ENCODE measurements at places on chromosomes 1 and 21.

- DNase-seq = no peak
Observed at GRCh38 chr21:42316891-42317290, 1.7 kb upstream of the TFF3 start.

GRCh38 chr1:109969146-109969829, 15.3 kb upstream of the AHCYL1 start:
- no peak for DNase-seq

DNA sequence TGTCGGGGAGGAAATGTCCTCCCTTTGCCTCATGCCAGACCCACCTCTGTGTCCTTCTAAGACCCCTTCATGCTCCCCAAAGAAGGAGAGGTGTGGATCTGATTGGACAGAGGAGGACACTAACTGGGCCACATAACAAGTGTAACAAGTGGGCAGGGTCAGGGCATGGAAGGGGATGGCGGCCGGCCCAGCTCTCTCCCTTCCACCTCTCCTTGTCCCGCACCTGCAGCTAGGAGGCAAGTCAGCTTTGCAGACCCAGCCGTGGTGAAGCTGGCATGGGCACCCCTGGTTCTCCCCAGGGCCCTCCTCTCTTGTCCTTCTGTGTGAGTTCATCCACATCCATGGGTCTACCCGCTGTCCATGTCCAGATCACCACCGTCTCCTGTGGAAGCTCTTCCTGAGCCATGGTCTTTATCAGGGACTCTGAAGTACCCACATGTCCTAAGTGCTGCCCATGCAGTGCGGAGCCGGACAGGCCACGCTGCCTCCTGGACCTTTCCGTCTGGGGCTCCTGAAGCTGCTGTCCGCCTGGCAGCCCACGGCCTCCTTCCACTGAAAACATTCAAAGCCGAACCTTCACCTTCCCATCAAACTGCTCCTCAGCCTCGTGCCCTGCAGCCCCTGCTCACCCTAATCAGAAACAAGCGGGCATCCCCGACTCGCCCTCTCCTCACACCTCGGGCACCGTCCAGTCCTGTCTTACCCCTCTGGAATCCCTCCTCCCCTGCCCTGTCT, 460.5 kb downstream of the PTPRU start:
- no peak for DNase-seq

DNA sequence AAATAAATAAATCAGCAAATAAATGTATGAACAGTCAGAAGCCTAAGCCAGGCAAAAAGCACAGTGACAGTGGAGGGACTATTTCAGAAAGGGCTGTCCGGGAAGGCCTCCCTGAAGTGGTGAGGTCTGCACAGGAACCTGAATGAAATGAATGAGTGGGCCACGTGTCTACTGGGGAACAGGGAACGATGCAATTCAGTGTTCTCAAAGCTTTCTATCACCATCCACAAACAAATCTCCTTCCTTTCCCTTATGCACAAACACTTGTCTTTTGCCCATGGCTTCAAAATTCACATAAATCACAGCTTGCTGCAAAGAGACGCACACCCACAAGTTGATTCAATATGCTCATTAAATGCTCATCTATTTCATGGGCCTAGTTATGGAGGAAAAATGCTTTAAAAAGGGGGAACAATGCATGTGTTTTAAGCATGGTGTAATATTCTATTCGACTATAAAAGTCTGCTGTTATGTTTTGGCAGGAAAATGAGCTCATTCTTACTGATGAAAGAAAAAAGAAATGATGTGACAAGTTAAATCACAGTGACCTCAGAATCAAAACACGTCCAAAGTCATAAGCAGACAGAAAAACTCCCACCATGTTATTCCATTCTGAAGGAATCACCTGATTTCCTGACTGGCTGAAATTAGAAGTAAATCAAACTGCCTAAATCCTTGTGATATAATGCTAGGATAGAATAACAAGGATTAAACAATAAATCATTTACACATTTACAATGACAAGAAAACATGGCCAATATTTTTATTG, 21.6 kb downstream of the URB1 start:
- no peak for DNase-seq

GRCh38 chr1:208227366-208227765, 16.8 kb downstream of the PLXNA2 start:
- DNase-seq = no peak

DNA sequence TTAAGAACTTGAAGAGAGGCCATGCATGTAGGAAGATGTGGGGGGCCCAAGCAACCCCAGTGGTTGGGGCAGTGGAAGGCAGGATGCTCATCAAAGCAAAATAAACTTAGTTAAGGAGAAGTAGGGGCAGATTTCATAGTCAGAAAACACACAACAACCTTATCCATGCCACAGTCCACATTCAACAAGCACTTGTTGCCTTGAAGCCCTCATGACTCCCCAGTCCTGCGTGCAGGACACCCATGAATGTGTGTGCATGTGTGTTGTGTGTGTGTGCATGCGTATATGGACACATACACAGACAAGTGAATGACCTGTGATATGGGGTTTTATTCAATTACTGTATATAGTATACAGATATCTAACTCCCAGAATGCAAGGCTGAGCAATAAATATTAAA, 186.9 kb downstream of the PSMG1 start:
- no peak for DNase-seq

GRCh38 chr1:58162952-58163550, 383.5 kb downstream of the OMA1 start:
- no peak for DNase-seq

GRCh38 chr1:65681096-65681495, 111.6 kb upstream of the PDE4B start:
- no peak for DNase-seq

DNA sequence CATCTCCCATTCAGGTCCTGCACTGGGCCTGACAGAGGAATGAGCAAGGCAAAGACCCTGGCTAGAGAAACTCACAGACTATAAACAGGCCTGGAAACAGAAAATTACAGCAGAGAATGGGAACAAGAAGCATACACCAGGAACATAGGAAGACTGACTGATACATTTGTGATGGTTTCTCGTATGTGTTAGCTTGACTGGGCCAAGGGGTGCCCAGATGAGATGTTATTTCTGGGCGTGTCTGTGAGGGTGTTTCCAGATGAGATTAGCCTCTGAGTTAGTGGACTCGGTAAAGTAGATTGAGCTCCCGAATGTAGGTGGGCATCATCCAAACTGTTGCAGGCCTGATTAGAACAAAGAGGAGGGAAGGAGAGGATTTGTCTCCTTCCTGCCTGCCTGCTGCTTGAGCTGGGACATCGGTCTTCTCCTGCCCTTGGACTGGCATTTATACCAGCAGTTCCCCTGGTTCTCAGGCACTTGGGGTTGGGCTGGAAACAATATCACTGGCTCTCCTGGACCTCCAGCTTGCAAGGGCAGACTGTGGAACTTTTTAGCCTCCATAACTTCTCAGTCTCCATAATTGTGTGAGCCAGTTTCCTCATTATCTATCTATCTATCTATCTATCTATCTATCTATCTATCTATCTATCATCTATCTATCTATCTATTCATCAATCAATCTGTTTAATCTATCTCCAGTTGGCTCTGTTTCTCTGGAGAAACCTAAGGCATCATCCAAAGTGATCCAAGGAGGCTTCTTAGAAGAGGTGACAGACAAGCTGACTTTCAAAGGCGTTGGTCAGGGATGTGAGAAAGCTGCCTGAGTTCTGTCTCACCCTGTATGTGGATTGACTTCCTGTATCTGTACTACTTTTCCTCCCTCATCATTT, 9.7 kb upstream of the FOXO6 start:
- DNase-seq = no peak

DNA sequence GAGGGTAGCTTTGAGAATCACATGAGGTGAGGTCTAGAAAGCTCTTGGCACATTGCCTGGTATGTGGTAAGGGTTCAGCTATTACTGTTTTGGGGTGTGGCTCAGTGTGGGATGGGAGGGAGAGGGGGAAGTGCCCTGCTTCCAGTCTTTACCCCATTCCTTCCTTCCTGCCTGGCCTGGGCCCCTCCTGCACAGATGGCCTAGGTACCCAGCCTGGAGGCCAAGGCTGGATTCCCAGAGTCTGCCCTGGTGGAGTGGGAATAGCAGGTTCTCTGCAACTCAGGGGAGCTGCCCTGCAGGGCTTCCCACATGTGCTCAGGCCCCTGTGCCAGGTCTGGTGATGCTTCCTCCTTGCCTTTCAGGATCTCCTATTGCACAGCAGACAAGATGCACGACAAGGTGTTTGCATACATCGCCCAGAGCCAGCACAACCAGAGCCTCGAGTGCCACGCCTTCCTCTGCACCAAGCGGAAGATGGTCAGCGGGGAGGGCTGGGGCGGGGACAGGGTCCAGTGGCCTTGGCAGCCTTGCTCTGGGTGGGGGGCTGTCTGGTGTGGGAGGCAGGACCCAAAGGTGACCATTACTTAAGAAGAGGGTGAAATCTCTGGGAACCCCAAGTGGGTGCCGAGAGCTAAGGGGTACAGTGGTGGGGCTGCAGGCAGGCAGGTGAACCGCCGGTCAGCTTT, 13.5 kb downstream of the LDLRAP1 start:
- no peak for DNase-seq

DNA sequence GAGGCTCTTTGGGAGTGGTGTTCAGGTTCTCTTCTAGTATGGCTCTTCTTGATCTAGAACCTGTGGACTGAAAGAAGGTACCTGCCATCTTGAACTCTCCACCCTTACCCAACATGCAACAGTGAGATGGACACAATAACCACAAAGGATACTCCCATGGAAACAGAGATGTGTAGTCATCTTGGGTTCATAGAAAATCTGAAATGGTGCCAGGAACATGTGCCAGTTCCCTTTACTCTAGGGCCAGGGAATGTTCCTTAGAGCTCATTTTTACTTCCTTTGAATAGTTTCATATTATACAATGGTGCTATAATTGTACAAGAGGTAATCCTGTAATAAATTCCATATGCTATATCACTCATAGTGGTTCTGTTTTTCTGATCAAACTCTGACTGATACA, 13.2 kb upstream of the SCYL3 start:
- no peak for DNase-seq

DNA sequence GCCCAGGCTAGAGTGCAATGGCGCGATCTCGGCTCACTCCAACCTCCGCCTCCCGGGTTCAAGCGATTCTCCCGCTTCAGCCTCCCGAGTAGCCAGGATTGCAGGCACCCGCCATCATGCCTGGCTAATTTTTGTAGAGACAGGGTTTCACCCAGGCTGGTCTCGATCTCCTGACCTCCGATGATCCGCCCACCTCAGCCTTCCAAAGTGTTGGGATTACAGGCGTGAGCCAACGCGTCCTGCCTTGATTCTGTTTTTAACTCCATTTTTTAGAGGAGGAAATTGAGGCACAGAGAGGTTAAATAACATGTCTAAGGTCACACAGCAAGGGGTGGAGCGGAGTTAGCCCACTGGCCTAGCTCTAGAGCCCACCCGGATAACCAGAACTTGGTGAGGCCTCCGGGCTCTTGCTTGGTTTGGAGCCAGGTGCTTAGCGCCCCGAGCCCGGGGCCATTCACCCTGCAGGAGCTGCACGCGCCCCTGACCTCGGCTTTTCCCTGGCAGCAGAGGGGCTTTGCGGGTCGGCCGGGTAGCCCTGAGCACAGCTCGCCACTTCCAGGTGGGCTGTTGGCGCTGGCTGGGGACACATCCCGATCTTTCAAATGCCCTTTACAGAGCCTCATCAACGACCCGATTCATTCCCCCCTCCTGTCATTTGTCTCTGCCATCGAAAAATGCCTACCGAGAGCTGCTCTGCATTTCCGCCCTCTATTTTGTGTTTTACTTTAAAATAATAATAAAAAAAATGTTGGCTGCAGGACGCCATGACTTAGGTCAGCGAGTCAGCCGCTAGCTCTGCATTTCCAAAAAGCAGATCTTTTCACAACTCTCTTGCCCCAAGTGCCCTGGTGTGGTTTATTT, 11.2 kb downstream of the SIM2 start:
- DNase-seq = no peak

GRCh38 chr1:90204780-90205179, 209.9 kb downstream of the ZNF326 start:
- DNase-seq = no peak

DNA sequence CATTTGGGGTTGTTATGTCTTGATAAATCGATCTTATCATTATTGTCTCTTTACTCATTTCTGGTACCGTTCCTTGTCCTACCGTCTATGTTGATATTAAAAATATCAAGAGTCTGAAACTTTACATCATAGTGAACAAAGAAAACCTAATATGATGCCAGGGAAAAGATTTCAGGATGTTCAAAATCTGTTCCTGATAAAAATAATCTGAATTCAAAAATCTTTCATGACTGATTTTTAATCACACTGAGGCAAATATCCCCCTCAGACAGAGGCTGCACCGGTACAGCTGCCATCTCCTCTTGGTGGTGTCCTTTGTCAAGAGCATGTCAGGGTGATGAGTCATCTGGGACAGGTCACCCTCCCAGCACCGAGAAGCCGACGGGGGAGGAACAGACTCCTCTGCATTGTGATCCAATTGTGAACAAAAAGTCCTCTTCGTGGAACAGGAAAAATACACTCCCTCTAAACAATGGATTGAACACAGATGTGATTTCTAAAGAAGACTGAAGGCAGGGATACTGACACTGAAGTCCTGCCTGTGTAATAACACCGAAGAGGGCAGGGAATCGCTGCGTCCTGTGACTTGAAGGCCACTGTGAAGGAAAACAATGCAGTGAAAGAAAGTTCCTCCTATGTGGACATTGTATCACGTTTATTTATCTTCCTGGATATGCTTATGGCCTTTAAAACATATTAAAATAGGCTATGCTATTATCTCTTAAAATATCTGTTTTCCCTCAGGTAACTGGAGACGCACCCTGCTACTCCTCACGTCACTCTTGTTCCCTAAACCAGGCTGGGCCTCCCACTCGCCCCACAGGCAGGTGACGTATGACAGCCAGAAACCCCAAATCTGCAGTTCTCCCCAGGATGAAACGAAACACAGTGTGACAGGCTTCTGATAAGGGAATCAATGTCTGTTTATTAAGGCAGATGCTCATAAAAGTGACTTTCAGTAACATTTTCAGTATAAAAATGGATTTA, 4.3 kb upstream of the SPATC1L start:
- no peak for DNase-seq

- DNase-seq = no peak
Observed at GRCh38 chr1:87410776-87411480, 82.2 kb downstream of the LMO4 start.

DNA sequence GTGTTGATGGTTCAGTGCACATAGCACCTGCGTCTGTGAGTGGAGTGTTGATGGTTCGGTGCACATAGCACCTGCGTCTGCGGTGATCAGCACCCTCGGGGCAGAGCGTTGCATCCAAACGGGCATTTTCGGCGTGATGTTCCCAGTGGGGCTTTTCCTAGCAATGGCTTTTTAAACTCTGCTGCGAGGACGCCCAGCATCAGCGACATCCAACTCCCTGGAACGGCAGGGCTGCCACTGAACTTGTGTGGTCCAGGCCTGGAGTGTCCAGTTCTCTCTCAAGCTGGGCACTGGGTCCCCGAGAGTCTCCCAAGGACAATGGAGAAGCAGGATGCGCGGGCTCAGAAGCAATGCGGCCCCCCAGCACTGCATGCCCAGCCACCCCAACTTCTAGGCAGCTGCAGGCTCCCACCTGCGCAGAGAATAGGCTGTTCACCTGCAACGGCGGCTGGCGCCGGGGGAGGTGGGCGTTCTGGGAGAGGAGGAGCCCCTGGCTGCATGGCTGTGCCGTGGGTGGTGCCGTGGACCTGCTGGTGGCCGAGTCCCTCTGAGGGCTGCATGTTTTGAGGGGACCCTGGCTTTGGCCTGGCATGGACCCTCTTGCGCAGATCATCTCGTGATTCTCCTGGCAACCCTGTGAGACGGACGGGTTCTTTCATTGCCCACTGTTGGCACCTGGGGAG, 10.1 kb upstream of the C1orf174 start:
- DNase-seq = no peak
